ENCODE measurements at places on chromosomes 2 and 18.

GRCh38 chr2:32358111-32358482 lies 1.3 kb downstream of the BIRC6 start:
- DNase-seq: no peak

- DNase-seq: no peak
Measured at GRCh38 chr2:222424729-222425671, 657 bp downstream of the SGPP2 start.

- no peak for DNase-seq
Measured at GRCh38 chr2:161344692-161345091, 36.5 kb downstream of the PSMD14 start.

GRCh38 chr2:126761981-126762878 lies 106.3 kb downstream of the GYPC start:
- DNase-seq: no peak

GRCh38 chr2:227653419-227653818 lies 13.2 kb upstream of the SCYGR5 start:
- no peak for DNase-seq

DNA sequence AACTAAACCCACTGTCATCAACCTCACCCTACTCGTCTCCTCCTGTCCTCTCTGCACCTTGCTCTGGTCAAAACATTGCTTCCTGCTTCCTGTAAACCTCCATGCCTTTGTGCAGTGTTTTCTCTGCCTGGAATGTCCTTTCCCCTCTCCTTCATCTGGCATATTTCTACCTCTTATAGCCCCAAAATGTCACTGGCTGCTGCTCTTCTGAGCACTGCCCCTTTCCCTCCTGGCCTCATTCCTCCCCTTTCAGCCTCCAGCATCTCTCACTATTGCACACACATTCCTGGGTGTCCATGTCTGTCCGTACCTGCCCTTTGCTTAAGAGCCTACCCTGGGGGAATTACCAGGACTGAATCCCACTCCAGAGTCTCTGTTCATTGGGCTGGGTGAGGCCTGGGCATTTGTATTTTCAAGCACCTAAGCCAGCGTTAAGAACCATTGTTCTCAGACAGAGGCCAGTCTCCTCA lies 84.9 kb downstream of the MOGAT1 start:
- no peak for DNase-seq

DNA sequence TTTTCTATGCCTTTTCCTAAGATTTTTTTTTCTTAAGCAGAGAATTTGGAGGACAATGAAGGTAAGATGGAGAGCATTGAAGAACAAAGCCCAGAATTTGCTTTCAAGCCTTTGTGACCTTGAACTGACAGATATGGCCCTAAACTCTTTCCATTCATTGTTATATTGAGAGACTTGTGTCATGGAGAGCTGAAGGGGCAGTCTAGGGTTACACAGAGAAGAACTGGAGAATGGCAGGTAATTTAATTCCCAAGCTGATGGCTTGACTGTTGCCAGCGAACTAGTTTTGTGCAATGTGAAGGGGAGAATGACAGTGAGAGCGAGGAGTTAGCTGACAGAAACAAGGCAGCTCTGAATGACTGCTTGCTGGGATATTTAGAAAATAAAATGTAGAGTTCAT lies 1344.2 kb downstream of the LRP1B start:
- no peak for DNase-seq

DNA sequence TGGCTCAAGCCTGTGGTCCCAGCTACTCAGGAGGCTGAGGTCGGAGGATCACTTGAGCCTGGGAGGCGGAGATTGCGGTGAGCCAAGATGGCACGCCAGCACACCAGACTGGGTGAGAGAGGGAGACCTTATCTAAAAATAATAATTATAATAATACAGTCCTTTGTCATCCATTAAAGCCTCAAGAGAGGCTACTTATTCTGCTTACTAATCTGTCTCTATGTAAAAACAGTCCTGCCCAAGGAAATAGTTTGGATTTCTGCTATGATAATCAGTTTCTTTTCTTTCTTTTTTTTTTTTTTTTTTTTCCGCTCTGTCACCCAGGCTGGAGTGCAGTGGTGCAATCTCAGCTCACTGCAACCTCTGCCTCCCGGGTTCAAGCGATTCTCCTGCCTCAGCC lies 228.3 kb downstream of the C1D start:
- DNase-seq: no peak

GRCh38 chr18:39990540-39990939 lies 1964.5 kb upstream of the PIK3C3 start:
- no peak for DNase-seq

GRCh38 chr2:10260130-10260529 lies 42.6 kb upstream of the HPCAL1 start:
- no peak for DNase-seq

GRCh38 chr2:105734762-105735538 lies 9.8 kb upstream of the NCK2 start:
- no peak for DNase-seq

DNA sequence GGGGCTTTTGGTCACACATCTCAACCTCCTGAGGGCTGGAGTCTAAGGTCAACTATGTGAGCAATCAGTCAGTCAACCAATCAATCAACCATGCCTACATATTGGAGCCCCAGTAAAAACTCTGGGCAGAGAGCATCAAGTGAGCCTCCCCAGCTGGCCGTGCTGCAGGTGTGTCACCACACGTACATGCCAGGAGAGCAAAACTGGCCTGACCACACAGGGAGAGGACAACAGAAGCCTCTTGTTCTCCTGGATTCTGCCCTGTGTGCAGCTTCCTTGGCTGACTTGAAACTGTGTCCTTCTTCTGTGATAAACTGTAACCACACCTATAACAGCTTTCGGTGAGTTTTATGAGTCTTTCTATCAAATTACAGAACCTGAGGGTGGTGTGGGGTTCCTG lies 25.9 kb downstream of the GPR35 start:
- DNase-seq: no peak

Data from pons (tissue), 1 donor.